Cerebellum (tissue), 4 donors: ENCODE measurements at places on chromosomes 1 and 21.
A peak's percentile ranks its signal among the peaks of the same experiment; 100 is the strongest.

DNA sequence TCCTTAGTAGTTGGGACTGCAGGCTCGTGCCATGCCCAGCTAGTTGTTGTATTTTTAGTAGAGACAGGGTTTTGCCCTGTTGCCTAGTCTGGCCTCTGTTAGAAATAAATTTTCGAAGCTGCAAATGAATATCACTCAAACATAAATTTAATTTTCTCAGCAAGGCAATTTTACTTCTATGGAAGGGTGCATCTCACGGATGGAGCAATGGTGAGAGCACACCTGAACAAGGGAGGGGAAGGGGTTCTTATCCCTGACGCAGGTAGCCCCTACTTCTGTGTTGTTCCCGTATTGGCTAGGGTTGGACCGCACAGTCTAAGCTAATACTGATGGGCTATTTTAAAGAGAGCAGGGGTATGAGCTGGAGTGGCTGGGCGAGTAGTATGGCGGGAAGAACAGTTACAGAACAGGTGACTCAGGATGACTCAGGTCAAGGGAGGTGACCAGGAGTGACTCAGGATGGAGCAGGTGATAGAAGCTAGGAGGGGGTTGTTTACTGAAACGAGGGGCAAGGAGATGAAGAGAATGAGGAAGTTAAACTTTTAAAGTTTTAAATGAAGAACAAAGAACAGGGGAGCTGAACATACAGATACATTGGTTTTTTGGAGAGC, 7.5 kb downstream of the MDM4 start:
- DNase-seq, result no peak

DNA sequence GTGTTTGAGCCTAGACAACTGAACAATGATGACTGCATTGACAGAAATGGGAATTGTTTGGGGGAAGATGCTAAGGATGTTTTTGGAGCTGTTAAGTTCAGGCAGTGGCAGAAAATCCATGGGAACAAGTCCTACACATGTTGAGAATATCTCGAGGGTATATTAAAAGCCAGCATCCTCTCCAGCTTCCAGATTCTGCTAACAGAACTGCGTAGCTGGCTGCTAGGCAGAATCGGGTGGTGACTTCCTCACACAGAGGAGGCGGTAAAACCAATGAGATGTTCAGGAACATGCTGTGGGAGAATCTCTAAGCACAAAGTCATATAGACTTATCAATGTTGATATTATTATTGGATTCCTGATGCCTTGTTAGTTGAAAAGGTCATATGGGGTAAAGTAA, 14.8 kb downstream of the FAM163A start:
- no peak for DNase-seq

GRCh38 chr1:235809688-235810397, 56.9 kb downstream of the LYST start:
- no peak for DNase-seq

- DNase-seq, result no peak
These were observed 27.1 kb upstream of the C1orf105 start for GRCh38 chr1:172393354-172393753.

GRCh38 chr1:153288634-153289275, 24.0 kb downstream of the PGLYRP3 start:
- DNase-seq, result no peak

GRCh38 chr1:70906800-70907199, 140.8 kb downstream of the PTGER3 start:
- DNase-seq, result no peak

GRCh38 chr1:41950820-41951219, 32.1 kb upstream of the HIVEP3 start:
- DNase-seq, result no peak

DNA sequence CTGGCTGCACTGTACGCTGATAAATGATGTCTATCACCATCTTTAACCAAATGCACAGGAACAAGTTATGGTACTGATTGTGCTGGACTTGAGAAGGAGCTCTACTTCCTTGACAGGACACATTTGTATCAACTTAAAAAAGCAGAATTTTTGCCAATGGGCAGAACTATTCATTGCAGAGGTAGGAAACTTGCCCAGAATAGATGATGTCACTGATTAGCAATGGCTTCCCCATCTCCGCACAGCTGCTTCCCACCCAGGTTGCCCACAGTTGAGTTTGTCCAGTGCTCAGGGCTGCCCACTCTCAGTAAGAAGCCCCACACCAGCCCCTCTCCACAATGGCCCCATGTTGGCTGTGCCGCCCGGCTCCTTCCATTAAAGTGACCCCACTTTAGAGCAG, 33.4 kb downstream of the CAPN2 start:
- DNase-seq, result no peak

DNA sequence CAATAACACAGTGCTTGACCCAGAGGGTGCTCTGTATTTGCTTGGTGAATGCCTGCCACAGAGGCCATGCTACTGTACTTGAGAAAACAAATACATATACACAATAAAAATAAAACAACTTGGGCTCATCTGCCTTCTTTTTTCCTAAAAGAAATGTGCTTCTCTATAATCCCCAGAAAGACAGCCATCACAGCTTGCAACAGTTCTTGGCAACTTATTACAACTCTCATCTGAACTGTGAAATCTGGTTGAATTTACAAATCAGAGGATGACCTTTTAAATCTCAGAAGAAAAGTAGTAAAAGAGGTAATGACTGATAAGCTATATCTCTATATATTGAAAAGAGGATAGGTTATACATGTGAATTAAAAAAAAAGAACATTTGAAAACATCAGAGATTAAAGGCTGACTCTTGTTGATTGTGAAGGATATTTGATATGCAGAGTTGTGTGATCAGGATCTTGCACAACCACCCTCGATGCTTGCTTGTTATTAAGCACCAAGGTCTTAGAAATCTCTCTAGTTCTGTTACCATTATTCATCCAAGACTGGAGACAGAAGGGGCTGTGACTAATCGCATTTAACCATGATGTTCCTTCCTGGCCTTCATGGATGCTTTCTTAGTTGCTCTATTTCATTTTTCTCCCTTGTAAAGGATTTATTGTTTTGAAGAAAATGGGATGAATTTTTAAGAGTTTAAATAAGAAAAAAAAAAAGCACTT, 213.4 kb downstream of the APP start:
- no peak for DNase-seq

DNA sequence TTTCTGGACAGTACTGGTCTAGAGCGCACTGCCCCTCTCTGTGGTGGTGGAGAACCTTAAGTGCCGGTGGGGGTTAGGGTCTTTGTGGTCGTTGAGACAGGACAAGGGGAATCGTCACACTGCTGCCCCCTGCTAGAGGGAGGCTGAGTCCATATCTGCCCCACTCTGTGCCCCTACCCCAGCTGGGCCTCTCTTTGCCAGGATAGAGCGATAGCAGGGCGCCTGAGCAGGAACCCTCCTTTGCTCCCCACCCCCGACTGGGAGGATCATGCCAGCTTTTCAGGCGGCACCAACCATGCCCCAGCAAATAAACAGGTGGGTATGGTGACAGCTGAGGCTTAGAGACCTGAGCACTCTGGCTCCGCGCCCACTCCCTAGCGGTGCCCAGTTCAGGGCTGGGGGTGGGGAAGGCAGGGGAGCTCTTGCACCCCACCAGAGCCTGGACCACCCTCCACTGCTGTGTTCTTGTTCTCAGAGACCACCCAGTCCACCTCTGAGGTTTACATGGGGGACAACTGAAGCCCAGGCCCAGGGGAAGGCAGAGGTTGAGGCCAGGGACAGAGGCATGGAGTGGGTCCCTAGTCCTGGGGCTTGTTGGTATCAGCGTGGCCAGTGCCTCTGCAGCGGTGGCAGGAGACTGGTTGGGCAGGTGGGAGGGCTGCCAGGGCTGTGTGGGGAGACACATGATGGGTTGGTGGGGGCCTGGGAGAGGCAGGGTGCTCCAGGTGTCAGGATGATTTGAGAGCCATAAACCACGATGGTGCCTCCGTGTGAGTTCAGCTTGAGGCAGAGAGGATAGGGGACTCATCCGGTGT, 1.6 kb downstream of the PADI2 start:
- DNase-seq, result no peak

DNA sequence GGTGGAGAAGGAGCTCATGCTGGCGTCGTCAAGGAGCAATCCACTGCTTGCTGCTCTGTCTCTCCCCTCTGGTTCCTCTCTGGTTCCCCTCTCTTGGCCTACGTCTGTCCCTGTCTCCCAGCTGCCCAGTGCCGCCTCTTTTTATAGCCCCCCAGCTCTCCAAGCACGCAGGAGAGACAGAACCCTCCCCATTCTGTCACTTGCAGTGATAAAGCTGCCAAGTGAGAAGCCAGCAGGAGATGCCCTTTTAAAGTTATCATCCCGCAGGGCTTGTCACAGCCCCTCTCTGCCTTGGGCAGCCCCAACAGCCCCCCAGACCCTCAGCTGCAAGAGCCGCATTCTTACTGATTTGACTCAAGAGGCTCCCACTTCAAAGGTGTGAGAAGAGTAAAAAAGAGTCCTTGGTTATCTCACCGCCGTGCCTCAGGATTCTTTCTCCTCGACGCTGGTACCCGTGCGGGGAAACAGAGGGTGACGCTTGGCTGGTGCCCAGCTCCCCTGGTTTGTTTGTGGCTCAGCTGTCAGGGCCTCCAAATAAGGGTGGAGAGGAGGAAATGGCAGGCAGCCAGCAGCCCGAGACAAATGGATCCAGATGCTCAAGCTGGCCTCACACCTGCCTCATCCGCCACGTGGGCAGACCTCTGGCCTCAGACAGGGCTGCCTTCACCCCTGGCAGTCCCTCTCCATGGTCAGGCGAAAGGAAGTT, at the start of gene NPPA:
Gene NPPA, minus strand, starts transcription at position 117 of the 706 bp plus-strand sequence. Its CDS starts 99 bp downstream, at position 18.
- no peak for DNase-seq

GRCh38 chr21:30479259-30479658, 908 bp downstream of the KRTAP19-1 start:
- DNase-seq, result no peak

- no peak for DNase-seq
These were observed 53.0 kb upstream of the PRDX6 start for GRCh38 chr1:173424143-173424542.

DNA sequence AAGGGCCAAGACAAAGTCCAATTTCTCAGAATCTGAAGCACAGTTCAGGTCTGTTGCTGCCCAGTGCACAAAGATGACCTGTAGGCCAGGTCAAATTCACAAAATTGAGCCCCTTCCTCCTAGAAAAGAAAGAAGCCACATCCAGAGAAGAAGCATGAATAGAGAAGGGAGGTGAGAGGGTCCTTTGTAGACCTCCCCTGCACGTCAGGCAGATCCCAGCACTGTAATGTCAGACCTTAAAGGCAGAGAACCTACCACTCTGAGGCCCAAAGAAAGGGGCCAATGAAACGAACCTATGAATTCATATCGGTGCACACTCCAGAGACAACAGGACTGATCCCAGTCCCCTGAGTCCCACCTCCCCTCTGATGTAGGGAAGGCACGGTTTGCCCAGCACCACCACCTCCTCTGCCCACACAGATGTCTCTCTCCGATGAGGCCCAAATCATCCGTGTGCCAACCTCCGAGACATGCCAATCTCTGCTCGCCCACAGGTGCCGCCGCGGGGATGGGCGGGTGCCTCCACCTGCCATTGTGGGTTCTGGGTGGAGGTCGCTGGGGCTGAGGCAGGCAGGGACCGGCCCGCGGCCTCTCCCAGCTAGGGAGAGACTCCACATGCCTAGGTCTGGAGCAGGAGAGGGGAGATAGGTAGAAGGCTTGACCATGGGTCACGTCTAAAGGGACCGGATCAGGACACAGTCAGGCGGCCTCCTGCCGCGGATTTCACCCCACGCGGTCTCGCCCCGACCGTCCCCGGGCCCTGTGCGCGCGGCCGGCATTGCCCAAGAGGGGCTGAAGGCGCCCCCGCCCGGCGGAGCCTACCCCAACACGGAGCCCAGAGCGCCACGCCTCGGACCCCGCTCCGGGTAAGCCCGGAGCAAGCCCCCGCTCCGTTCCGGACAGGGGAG, 42.1 kb downstream of the RRAGC start:
- DNase-seq, result no peak

DNA sequence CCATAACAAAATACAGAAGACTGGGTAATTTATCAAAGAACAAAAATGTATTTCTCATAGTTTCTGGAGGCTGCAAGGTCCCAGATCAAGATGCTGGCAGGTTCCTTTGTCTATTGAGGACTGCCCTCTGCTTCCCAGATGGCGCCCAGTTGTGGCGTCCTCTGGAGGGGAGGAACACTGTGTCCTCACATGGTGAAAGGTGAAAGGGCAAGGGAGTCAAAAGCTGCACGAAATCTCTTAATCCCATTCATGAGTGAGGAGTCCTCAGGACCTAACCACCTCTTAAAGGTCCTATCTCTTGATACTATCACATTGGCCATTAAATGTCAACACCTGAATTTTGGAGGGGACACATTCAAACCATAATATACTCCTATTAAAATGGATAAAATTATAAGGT, 79.3 kb upstream of the IRF2BP2 start:
- DNase-seq, result no peak

- DNase-seq, result no peak
These were observed 1063.4 kb downstream of the PLA2G4A start for GRCh38 chr1:187891993-187892682.

GRCh38 chr1:226388131-226388530, 19.8 kb downstream of the PARP1 start:
- DNase-seq, result no peak

GRCh38 chr21:15301014-15301413, 236.2 kb upstream of the NRIP1 start:
- no peak for DNase-seq

DNA sequence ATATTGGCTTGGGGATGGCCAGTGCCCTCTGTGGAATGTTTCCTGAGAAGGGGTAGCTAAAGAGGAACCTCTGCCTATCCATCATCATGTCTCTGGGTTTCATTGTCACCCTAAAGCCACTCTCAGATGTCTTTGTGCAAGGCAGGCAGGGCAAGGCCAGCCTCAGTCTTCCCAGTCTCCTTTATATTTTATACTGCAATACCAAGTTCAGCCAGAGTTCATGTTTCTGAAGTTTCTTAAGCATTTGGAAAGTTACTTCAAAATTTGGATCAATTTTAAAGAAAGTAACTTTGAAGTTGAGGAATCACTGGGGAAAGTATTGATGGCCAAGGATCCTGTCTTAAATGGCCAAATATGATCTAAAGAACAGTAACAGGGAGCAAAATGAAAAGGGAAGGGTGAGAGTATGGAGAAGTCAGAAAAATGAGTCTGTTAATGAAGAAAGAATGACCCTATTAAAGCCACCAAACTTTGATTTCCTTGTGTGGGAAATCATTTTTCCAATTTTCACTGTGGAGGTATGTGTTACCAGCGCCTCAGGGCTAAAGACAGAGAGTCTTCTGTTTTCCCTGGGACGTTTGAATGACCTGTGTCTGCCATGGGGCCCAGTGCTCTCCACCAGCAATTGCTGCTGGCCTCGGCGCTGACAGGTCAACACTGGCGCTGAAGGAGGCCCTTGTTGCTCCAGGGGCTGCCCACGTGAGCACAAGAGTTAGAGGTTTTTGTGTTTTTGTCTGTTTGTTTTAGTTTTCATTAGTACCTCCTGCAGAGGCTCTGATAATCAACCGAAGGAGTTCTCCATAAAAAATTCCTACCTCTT, 93.9 kb downstream of the ATP5PO start:
- no peak for DNase-seq

- DNase-seq, result no peak
These were observed 15.0 kb downstream of the HLX start for GRCh38 chr1:220894025-220894923.

- no peak for DNase-seq
These were observed 84.7 kb upstream of the LYPLAL1 start for GRCh38 chr1:219088778-219089557.

- peak; percentile 11 for DNase-seq
These were observed 339.9 kb downstream of the NTNG1 start for GRCh38 chr1:107480548-107481415.
